ENCODE measurements at places on chromosomes 4 and X.

- DNase-seq = peak; percentile 28
Measured at GRCh38 chr4:173381610-173382009, 10.9 kb downstream of the SAP30 start.

GRCh38 chr4:86955888-86956451, 21.2 kb downstream of the AFF1 start:
- no peak for DNase-seq

DNA sequence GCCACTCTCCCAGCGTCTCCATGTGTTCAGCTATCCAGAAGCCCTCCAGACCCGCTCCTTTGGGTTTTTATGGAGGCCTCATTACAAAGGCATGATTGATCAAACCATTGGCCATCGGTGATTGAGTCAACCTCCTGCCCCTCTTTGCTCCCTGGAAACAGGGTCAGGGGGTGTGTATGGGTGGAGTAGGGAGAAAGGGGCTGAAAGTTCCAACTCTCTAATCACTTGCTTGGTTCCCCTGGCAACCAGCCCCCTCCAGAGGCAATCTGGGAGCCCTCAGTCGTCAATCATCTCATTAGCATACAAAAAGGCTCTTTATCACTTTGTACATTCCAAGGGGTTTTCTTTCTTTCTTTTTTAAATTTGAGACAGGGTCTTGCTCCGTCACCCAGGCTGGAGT, 2.3 kb downstream of the TRIM2 start:
- DNase-seq = no peak

DNA sequence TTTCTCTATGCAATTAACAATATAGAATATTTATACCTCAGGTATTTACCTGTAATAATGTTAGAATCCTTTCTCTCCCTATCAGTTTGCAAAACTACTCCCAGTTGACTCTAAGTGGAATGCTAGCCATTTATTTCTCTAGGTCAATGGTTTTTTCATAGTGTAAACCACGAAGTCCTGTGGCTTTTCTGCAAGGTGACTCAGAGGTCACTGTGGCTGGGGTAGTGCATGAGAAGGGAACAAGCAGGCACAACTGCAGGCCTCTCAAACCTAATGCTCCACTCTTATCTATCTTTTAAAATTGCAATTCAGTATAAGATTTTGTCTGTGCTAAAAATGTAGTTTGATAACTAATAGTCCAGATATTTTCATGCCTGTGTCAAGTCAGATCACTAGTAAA, 159.4 kb downstream of the ANTXR2 start:
- DNase-seq = peak; percentile 54

DNA sequence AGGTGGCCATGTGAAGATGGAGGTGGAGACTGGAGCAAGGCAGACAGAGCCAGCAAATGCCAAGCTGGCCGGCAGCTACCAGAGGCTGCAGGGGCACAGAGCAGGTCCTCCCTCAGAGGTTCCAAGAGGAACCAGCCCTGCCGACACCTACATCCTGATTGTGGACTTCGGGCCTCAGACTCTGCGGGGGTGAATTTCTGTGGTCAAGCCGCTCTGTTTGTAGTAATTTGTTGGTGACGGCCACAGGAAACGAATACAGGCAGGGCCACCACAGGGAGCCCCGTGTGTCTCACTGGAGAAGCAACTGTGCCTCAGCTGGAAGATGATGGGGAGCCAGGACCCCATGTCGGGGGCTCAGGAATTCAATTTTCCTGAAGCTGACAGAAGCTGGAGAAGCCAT, 28.3 kb downstream of the ZFYVE28 start:
- no peak for DNase-seq

- DNase-seq = peak; percentile 34
Measured at GRCh38 chr4:81255524-81255923, 40.5 kb upstream of the PRKG2 start.

DNA sequence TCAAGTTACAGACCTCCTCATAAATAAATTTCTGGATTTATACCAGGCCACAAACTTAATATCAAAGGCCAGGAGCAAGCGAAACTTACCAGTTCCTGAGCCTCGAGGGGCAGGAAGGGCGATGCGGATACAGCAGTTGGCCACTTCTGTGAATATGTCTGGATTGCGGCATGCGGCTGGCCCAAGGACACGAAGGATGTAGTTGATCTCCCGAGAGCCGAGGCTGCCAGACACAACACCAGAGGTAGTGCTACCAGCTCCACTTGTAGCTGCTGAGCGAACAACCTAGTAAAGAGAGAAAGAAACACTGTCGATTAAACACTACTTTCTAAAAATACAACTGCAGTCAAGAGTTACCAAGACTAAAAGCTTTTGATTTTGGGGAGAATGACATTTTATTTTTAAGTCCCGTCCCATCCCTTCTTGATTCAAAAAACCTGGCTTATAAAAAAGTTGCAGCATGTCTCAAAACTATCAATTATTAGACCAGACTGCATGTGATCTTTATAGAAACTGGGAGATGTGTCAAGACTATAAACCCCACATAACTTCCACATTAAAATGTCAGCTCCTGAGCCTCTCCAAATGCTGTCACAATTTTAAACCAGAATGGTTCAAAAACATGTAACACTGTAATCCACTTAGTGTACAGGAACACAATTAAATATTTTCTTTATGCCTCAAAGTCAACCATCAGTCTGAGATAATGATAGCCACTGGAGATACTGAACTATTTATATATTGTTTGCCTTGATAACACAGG, 105.6 kb downstream of the HUWE1 start:
- DNase-seq = no peak

DNA sequence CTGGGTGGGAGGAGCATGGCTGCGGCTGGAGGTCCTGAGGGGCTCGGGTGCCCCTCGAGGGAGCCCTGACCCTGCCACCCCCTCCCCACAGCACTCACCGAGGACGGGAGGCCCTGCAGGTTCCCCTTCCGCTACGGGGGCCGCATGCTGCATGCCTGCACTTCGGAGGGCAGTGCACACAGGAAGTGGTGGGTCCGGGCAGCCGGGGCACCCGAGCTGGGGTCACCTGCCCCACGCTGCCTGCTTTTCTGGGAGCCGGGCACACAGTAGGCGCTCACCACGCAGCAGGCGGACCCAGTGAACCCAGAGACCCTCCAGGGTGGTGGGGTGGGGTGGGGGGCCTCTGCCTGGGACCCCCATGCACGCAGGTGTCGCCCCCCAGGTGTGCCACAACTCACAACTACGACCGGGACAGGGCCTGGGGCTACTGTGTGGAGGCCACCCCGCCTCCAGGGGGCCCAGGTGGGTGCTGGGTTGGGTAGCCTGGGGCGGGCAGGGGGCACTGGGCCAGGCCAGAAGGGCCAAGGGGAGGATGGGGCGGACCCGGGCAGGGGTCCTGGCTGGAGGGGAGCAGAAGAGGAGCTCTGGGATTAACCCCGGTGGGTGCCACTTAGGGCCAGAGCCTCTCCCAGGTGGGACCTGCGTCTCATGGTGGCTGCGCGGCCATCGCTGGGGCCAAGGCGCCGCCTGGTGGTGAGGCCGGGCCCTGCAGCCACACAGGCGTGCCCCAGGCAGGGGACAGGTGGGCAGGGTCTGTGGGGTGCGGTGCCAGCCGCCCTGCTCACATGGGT, 1.4 kb downstream of the HGFAC start:
- DNase-seq = peak; percentile 66

GRCh38 chr4:45119376-45119775, 393.0 kb upstream of the GNPDA2 start:
- DNase-seq = no peak

DNA sequence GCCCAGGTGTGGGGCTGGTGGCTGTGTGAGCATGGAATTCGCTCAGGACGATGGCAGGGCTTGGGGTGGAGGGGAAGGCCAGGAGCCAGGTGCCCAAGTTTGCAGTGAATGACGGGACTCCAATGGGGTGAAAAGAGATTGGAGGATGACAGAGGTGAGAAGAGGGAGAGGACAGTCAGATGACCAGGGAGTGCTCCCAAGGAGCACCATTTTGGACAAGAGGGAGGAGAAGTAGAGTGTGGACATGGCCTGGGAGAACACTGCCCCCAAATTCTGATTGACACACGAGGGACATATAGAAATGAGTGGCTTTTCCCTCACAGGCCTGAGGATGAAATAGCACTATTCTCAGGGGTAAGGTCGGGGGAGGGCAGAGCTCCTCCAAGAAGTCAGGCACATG, 6.7 kb downstream of the MRFAP1 start:
- DNase-seq = no peak

DNA sequence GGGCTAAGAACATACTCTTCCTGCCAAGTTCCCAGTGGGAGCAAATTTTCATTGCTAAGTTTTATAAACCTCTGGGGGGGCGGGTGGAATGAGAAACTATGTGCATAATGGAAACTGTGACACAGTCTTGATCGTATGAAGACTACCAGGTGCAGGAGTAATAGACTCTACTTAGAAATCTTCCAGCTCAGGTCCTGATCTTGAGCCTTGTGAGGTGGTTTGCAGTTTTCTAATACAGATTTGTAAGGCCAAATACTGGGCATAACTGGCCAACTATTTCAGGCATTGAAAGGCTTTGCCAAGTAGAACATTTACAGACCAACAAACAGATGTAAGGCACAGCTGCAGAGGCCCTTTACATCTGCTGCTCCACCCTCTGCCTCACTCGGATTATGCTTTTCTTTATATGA, 89.7 kb upstream of the CBR4 start:
- peak; percentile 35 for DNase-seq

DNA sequence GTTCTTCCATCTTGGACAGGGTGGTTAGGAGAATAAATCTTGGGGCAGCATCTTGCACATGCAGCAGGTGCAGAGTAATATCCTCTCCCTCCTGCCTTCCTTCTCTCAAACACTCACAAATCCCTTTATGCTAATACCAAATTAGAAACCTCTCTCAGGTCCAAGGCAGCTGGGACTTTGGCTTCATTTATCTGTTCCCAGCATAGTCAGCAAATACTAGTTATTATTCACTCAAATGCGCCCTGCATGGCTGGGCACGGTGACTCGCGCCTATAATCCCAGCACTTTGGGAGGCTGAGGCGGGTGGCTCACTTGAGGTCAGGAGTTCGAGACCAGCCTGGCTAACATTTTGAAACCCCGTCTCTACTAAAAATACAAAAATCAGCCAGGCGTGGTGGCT, 156.0 kb upstream of the GALNT7 start:
- DNase-seq = no peak

DNA sequence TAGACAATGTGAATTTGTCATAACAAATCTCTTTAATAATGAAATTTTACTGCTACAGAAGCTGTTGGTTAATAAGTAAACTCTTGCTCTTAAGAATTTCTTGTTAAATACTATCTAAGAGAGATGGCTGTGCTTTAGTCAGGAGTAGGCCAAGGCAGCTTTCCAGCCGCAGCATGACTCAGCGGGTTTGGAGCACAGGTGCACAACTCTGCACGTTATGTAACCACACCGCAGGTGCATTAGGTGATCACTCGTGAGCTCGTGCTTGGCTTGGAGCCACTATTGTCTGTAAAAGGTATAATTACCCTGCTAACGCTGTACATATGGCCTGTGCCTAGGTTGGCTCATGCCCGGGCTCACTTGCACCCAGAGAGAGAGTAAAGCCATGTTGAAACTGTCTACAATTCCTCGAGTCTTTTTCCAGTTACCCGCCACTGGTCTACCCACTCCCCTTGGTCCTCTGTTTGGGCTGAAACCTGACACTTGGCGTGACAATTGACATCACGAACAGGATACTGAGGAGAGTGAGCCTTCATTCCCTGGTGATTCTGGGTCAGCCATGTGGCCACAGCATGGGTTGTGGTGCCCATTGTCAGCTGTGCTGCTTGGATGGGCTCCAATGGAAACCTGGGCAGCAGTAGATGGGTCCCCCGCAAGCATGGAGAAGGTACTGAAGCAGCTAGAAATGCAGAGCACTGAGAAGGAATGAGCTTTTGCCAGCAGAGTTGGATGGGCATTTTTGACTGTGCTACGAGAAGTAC, 18.4 kb upstream of the ANAPC4 start:
- DNase-seq = no peak

- DNase-seq = no peak
Measured at GRCh38 chr4:40333921-40334352, 1.2 kb upstream of the CHRNA9 start.

DNA sequence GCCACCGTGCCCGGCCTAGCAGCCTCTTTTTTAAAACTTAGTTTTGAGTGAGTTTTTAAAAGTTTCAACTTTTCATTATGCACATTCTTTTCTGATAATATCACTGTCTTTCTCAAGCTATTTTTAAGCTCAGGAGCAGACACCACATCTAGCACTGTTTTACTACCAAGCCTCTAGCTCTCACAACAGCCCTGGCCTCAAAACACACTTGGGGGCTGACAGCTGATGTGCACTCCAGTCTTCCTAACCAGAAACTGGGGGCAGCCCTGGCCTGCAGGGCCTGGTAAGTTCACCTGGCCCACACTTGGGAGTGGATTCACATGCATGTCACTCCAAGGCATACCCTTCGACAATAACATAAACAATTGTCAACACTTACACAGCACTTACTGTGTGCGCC, 34.0 kb downstream of the CENPU start:
- DNase-seq = no peak

- DNase-seq = no peak
Measured at GRCh38 chr4:71866212-71866885, 82.5 kb upstream of the GC start.

DNA sequence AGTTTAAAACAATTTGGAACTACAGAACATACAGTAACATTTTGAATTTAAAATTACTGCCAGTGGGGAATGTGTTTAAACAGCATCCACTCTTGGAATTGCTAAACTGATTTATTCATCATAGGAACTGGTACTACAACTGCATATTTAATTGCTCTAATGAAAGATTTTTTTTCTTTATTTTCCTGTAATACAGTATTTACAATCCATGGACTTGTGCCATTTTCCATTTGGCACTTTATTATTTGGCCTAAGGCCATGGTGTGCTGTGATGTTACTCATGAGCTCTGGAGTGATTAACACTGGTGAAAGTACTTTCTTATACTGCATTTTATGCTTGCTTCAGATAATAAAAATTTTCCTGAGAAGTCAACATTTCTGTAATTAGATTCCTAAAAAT, 69.7 kb upstream of the NUDT6 start:
- no peak for DNase-seq

DNA sequence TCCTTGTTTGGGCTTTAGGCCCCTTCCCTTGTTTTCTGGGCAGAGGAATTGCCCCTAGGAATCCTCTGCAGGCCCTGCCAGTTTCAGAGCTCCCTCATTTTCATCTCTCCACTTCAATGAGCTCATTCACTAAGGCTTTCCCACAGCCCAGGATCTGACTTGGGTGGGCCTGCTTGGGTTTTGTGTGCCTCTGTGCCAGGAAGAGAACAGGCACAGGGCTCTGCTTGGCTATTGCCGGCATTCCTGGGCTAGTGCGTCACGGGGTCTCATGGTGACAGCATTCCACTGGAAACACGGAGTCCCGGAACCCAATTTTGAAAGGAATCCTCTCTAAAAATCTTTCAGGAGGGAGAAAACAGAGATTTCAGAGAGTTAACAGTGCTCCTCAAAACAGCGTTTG, 150.5 kb downstream of the VCX3A start:
- no peak for DNase-seq

Measured in OCI-M1 (cell line).